Fibroblast of the aortic adventitia (primary cell): ENCODE measurements at places on chromosomes 16 and 17.

DNA sequence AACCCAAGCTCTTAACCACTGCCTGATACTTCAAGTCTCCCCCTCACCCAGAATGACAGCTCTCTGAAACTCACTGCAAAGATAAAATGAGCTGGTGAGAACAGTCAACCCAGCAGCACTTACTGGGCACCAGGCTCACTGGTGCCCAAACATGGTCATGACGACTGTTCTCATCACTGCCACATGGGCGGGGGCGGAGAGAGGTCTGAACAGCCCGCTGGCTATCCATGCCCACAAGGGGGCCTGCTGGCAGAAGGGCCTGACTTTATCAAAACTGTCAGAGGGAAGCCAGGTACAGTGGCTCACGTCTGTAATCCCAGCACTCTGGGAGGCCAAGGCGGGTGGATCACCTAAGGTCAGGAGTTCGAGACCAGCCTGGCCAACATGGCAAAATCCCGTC lies 4.0 kb downstream of the MYBBP1A start:
- no peak for DNase-seq

GRCh38 chr16:85663891-85664321 lies 24.8 kb downstream of the GINS2 start:
- DNase-seq: no peak

GRCh38 chr17:13485327-13485726 lies 116.4 kb downstream of the HS3ST3A1 start:
- no peak for DNase-seq

DNA sequence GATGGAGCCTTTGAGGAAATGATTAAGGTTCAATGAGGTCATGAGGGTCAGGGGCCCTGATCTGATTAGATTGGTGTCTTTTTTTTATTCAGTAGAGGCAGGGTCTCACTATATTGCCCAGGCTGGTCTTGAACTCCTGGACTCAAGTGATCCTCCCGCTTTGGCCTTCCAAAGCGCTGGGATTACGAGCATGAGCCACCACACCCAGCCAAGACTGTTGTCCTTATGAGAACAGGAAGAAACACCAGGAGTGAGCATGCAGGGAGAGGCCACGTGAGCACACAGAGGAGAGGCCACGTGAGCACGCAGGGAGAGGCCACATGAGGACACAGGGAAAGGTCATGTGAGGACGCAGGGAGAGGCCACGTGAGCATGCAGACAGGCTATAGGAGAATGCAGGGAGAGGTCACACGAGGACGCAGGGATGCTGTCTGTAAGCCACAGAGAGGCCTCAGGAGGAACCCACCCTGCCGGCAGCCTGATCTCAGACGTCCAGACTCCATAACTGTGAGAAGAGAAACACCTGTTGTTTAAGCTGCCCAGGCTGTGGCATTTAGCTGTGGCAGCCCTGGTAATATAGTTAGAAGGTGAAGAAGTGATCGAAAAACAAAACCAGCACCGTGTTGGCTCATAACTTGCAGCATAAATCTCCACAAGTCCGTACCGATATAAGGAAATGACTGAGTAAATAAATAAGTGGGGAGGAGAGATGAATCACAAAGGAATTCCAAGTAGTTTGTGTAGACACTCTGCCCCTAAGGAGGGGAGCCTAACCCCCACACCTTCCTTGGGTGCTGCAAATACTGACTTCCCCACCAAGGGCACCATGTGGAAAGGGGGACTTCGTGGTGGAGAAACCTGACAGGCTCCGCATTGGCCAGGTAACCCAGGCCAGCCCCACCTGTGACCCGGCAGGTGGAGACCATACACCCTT lies 14.6 kb upstream of the CSNK1D start:
- DNase-seq: peak; percentile 75

DNA sequence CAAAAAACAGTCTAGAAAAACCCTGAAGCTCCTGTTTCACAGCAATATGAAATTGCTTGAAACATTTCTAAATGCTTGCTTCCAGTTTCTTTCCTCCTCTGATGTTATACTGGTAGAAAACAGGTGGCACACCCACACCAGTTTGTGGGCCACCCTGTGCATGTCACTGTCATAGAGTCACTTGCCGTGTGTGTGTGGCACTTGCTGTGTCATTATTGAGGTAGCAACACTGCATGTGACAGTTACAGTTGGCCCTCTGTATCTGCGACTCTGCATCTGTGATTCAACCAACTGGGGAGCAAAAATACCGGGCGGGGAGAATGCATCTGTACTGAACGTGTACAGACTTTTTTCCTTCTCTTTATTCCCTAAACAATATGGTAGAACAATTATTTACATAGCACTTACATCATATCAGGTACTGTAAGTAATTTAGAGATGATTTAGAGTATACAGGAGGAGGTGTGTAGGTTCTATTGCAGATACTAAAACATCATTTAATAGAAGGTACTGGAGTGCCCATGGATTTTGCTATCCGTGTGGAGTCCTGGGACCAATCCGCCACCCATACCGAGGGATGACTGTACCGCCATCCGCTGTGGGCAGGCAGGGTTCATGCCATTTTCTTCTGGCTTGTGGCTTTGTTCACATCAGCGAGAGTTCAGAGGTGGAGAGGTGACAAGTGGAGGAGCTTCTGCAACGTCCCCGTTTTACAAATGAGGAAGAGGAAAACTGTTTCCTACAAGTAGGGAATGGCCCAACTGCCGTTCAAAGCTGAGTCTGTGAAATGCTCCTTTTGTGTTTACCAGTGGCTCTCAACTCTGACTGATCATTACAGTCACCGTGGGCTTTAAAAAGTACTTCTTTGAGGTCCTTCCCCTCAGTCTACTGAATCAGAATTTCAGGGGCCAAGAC lies 373.7 kb downstream of the SNX29 start:
- no peak for DNase-seq

- DNase-seq: peak; percentile 64
These were observed 13.4 kb downstream of the BCO1 start for GRCh38 chr16:81251871-81252270.

DNA sequence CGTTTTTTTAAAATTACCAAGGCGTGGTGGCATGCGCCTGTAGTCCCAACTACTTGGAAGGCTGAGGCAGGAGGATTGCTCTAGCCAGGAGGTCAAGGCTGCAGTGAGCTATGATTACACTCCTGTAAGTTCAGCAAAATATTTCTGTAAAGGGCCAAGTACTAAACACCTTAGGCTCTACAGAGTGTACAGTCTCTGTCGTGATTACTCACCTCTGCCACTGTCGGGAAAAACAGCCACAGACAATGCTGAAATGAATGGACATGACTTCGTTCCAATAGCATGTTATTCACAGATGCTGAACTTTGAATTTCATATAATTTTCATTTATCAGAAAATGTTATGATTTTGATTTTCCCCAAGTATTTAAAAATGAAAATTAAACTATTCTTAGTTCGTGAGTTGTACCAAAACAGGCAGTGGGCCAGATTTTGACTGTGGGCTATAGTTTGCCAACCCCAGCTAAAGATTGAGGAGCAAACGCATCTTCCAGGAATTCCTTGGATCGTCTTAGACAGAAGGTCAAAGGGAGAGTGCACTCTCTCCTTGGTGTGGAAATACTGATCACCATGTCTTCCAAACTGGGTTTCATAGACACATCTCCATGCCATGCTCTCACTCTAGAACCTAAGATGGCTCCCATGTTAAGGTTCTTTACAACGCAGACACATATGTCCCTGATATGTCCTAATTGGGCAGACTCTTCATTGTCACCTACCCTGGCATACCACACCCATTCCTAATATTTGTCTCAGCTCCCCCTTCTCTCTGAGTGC lies 89.5 kb downstream of the MARF1 start:
- peak; percentile 27 for DNase-seq

GRCh38 chr17:81036197-81036941 lies 1.4 kb downstream of the BAIAP2 start:
- DNase-seq: peak; percentile 50

- no peak for DNase-seq
These were observed 2.0 kb downstream of the NOS2 start for GRCh38 chr17:27798376-27798775.

- DNase-seq: peak; percentile 11
These were observed 102.5 kb upstream of the CLEC3A start for GRCh38 chr16:77919761-77920415.

DNA sequence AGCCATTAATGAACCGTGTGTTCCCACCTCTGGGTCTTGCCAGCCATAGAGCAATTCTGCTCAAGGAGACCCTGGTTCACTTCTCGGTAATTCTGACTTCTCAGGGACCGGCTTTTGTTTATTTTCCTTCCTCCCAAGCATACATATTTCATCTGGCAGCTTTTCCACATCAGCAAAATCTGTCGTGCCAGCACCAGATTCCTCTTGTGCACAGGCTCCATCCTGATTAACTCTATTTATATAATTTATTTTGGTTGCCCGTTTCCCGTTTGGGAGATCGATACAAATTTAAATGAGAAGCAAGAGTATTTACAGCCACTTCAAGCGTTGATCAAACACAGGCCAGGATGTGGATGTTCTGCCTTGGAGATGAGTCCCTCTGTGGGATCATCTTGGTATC lies 161.9 kb upstream of the XYLT1 start:
- DNase-seq: no peak

DNA sequence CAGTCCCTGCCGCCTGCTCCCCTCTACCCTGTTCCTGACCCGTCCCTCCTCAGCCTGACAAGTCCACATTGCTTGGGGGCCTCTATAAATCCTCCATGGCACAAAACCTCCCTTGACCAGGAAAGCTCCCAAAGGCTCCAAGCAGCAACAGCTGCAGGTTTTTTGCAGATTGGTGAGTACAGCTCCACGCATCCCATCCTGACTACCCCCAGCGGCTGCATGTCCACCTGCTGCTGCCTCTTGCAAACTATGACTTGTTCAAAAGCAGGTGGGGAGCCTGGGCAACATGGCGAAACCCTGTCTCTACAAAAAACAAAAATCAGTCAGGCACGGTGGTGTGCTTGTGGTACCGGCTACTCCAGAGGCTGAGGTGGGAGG lies 122.8 kb downstream of the ANKRD11 start:
- no peak for DNase-seq

- peak; percentile 71 for DNase-seq
These were observed 14.5 kb downstream of the GLIS2 start for GRCh38 chr16:4330277-4330874.

- DNase-seq: no peak
These were observed 2.0 kb upstream of the CDH8 start for GRCh38 chr16:62038225-62038624.

DNA sequence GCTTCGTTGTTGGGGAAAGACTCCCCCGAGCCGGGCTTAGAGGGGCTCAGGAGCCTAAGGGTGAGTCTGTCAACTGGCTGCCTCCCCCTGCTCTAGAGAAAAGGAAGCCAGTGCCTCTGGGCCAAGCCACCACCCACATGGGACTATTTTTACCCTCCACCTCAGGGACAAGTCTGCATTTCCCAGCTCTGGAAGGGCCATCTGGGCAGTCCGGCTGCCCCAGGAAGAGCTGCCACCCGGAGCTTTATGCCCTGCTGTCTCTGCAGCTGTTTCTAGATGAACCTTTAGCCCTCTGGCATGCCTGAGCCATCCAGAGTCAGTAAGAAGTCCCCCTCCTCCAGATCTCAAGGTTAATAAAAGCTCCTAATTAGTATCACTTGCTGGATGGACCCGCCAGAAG lies 5.3 kb upstream of the RPRML start:
- no peak for DNase-seq

DNA sequence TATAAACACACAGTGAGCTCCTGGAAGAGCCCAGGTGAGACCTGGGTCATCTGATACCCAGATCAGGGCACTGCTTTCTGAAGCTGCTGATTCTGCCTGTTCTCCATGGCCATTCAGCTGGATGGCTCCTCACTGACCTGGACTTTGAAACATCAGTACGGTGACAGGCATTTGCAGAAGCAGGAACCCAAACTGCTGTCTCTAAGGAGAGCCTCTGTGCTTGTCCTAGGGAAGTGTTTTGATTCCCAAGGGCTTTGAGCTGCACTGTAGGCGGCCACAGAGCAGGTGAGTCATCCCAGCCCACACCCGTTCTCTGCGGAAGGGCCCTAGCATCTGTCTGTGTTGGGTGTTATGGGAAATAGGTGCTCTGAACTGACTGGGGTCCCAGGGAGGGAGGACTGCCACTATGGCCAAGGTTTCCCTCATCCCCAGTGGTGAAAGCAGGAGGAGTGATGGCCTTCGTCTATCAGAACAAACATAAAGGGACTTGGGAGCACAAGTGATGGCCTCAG lies 60.7 kb upstream of the ADCY9 start:
- DNase-seq: peak; percentile 49

GRCh38 chr17:62601471-62601870 lies 26.0 kb upstream of the MRC2 start:
- DNase-seq: peak; percentile 53

DNA sequence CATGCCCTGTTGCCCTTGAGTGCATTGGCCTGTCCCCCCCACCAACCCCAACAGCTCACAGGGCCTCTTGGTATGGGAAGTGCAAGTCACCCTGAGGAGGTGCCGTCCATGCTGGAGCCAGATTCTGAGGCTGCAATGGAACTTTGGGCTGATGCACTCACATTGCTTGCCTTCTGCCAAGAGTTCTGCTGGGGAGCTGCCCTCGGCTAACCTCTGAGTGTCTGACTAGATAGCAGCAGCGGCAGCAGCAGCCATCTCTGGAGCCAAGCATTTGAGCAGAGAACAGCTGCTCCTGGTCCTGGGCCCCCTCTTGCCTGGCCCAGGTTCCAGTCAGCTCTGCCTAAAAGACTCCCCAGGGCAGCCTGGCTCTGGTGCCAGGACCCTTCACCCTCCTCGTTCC lies 61.5 kb downstream of the GNAO1 start:
- DNase-seq: no peak

GRCh38 chr17:56815711-56816110 lies 18.0 kb downstream of the C17orf67 start:
- peak; percentile 36 for DNase-seq

DNA sequence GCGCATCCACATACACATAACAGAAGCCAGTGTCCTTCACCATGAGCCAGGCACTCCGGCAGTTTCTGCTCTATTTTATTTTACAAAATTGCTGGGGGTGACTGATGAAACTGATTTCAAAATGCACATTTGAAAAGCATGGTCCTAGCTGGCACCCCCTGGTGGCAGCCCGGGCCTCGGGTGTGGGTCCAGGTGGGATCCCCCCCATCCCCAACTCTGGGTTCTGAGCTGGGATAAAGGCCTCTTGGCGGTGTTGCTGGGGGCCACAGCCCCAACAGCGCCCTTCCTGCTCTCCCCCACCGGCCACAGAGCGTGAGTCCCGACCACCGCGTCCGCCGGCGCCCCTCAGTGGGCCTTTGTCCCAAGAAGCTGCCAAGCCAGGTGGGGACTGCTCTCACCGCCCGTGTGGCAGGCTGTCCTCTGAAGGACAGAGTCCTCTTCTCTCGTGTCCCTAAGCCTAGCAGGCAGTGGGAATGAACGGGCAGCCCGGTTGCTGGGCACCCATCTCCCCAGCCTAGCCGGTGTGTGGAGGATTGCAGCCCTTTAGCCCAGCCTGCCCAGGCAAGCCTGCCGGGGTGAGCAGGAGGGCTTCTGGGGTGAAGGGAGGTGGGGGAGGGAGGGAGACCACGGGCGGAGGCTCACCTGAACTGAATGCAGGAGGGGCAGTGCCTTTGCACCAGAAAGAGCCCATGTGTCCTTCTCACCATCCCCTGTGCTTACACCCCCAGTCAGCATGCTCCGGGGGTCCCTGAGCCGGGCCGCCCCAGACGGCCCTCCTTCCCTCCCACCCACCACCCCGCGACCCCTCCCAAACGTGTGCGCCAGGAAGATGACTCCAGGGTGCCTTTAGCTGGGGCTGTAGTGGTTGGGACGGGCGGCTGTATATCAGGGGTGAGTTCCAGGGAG lies 898 bp downstream of the SNAI3 start:
- DNase-seq: peak; percentile 62
